Colonic mucosa (tissue), 4 donors: ENCODE measurements at places on chromosomes 5 and 9. TPM values are rescaled to one million over a fixed set of nuclear protein-coding genes. Genes with fewer than 3 reads are reported as not detected.

DNA sequence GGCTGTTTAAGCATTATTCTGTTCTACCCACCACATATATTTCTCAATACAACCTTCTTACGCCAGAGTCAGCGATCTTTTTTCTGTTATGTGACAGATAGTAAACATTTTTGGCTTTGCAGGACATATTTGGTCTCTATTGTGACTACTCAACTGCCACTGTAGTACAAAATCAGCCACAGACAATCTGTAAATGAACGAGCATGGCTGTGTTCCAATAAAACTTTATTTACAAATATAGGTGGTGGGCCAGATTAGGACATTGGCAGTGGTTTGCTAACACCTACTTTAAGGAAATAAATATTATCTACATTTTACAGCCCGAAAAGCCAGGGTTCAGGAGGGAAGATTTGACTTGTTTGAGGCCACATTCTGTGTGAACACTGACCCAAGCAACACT is 40.2 kb upstream of the FBXW11 start:
- no peak for DNase-seq

PCDHA9 gene
- 0.19 TPM for total RNA-seq

GRCh38 chr5:68046445-68046844 is 169.1 kb upstream of the PIK3R1 start:
- DNase-seq = no peak

DNA sequence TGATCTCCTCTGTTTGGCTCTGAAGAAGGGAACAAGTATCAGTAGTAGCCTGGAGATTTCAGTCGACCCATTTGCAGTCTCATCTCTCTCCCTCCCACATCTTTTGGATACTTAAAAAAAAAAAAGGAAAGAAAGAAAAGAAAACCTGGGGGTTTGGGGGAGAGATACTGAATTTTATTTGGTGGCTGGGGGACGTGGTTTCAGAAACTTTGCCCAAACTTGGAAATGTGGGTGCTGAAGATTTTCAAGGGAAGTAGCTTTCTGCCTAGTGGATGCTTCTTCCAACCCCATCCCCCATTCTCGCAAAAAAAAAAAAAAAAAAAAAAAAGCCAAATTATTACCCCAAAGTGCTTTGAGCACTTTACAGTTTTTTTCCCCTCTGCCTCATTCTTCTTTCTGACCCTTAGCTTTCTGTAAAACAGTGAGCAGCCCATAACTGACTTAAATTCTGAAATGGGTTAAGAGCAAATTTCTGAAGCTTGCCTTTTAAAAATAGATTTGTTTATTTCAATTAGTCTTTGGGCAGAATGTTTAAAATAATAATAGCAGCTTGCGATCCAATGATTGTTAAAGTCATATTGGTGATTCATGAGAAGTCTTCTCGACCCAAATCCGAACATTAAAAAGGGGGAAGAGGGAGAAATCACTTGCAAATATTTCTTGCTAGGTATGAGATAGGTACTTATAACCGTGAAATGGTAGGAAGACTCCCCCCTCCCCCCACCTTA is 894 bp downstream of the FST start:
- no peak for DNase-seq

GRCh38 chr5:44246986-44247385 is 142.2 kb downstream of the FGF10 start:
- DNase-seq = no peak

TMEM174 gene
- total RNA-seq = not detected

OR5C1 gene
- total RNA-seq = not detected

SPATA9 gene
- 0.40 TPM for total RNA-seq

IFNA2 gene
- total RNA-seq = not detected

GRCh38 chr5:142386137-142387023 is 61.6 kb upstream of the SPRY4 start:
- no peak for DNase-seq

IRF1 gene
- 59.7 TPM for total RNA-seq

DNA sequence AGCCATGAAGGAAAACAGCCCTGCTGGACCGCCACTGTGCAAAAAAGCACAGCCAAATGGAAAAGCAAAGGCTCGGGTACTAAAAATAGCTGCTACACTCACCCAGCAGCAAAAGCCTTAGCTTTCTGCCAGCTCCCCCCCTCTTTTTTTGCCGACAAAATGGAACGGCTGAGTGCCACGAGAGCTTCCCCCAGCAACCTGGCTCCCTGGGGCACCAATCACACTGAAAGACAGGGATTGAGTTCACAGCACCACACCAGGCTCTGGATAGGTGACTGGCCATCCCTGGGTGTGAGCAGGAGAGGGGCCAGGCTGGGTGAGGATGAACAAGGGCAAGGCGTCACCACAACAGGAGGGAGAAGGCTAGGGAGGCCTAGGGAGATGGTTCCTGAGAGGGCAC is 66.7 kb downstream of the SIL1 start:
- DNase-seq = no peak

- no peak for DNase-seq
Measured at GRCh38 chr9:12813533-12813932, 38.7 kb downstream of the LURAP1L start.

FOXD4L6 gene
- not detected for total RNA-seq

- peak; percentile 27 for DNase-seq
Measured at GRCh38 chr9:1721196-1721595, 294.0 kb upstream of the SMARCA2 start.

DNA sequence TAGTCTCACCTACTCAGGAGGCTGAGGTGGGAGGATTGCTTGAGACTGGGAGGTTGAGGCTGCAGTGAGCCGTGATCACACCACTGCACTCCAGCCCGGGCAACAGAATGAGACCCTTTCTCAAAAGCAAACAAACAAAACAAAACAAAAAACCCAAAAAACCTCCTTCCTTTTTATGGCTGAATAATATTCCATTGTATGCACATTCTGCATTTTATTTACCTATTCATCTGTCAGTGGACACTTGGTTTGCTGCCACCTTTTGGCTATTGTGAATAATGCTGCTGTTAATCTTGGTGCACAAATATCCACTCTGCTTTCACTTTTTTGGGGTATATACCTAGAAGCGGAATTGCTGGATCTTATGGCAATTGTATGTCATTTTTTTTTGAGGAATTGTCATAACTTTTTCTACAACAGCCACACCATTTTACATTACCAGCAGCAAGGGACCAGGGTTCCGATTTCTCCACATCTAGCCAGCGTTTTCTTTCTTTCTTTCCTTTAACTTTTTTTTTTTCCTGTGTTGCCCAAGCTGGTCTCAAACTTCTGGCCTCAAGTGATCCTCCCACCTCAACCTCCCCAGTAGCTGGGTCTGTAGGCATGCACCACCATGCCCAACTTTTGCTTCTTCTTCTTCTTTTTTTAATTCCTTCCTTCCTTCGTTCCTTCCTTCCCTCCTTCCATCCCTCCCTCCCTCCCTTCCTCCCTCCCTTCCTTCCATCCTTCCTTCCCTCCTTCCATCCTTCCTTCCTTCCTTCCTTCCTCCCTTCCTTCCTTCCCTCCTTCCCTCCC is 30.6 kb downstream of the NKX2-5 start:
- DNase-seq = peak; percentile 25

SPAG8 gene
- 0.58 TPM for total RNA-seq

GRCh38 chr5:88390096-88390441 is 121.4 kb upstream of the TMEM161B start:
- DNase-seq = no peak

- DNase-seq = no peak
Measured at GRCh38 chr5:161095953-161096352, 243.9 kb upstream of the ATP10B start.

AQP3 gene
- total RNA-seq = 7.2 TPM

GRCh38 chr9:92954049-92954861 is 6.9 kb downstream of the FGD3 start:
- DNase-seq = peak; percentile 89

DNA sequence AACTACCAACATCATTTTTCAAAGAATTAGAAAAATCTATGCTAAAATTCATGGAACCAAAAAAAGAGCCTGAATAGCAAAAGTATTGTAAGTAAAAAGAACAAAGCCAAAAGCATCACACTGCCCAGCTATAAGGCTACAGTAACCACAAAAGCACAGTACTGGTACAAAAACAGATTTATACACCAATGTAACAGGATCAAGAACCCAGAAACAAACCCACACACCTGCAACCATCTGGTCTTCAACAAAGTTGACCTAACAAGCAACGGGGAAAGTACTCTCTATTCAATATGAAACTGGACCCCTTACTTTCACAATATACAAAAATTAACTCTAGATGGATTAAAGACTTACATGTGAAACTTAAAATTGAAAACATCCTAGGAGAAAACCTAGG is 94.2 kb upstream of the TARS1 start:
- DNase-seq = no peak

SPINK13 gene
- total RNA-seq = 0.40 TPM

MCIDAS gene
- total RNA-seq = 0.22 TPM

GRCh38 chr5:127988146-127988760 is 95.3 kb upstream of the SLC12A2 start:
- DNase-seq = no peak

- no peak for DNase-seq
Measured at GRCh38 chr5:80662108-80662507, 7.3 kb upstream of the DHFR start.

KCNN2 gene
- 0.69 TPM for total RNA-seq

DNA sequence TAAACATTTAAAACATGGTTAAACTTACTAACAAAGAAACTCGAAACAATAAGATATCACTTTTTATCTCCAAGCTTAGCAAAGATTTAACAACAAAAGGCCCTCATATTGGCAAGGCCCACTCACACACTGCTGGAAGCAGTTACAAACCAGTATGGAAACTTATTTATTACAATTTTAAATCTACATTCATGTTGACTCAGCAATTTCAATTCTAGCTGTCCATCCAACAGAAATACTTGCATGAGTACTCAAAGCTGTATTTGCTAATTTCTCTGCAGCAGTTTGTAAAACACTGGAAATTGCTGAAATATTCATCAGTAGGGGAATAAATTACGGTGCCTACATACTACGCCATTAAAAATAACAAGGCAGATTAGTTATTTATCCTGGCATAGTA is 2.8 kb upstream of the DNAJA1 start:
- no peak for DNase-seq

KIAA1958 gene
- 9.0 TPM for total RNA-seq

DNA sequence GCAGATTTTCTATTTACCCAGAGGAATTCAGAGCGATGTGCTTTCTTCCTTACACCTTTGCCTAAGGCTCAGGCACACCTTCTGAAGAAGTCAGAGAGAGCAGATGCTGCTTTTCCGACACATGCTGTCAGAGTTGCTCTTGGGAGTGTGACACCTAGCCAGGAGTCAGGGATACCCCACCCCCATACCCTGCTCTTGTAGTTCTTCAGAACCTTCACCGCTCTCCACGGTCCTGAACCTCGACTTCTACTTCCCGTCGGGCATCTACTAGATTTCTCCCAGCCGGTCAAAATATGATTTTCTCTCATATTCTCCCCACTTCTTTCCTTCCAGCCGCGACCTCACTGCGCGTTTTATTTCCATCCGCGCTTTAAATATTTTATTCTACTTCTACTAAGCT is 1.7 kb downstream of the GRIN3A start:
- no peak for DNase-seq

SHISAL2B gene
- not detected for total RNA-seq

DNA sequence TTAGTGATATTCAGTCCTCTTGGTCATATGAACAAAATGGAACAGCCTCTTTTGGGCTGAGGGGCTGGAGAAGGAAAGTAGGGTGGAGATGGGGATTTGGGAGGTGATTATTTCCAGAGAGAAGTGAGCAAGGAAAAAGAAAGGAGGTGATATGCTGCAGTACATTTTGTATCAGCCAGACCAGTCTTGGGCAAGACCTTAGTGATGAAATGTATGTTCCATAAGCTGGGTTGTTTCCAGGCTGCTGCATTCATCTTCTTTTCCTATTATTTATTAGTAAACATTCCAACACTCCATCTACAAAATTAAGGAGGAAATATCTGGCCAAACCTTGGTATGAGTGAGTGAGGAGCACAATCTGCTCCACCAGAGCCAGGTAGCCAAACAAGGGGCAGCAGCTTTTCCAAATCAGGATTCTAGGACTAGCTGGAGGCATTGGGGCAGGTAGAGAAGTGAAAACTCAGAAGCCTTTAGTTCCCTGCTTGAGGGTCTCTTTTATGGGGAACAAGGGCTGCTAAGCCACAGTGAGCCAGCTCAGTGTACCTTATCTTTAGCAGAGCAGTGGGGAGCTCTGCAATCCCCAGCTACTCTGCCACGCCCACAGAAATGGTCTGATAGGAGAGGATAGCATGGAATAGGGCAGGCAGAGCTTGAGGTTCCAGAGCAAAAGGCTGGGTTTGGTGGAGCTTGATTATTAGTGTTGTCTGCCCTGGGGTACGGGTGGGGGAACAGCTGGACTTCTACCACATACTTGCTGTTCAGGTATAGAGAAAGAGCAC is 19.5 kb downstream of the RAD1 start:
- DNase-seq = no peak

DNA sequence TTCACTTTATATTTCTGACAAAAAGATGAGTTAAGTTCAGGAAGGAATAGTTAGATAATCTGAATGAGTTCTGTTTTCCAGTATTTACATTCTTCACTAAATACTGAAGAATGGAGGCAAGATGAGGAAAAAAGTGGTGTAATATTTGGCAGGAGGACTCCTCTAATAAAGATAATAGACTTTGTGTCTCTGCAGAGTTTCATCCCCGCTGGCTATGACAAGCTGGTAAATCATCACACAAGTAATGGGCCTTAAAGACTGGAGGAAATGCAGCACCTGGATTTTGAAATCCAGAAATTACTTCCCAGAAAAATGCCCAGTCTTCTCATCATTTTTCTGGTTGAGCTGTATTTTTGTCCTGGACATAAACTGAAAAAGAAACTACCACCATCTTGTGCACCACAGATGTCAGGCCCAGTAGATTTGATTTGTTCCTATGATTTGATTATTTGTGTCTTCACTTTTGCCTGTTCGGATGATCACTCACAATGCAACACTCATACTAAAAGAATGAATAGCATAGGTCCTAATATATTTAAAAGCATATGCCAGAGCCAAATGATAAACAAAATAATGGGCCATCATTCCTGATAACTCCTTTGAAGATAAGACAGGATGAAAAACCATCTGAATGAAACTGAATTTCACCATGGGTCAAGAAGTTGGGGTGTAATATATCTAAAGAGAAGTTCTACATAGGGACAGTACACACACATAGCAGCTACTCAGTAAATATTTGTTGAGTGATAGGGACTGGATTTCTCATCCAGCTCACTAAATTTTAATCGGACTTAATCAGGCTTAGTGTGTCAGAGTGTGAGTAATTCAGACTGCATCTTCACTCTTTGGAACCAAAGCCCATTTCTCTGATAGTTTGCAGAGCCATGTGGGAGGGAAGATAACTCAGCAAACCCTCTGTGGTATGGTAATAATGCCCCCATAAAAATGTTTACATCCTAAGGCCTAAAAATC is 200.5 kb downstream of the HINT1 start:
- DNase-seq = no peak

GRCh38 chr9:98287384-98287783 is 31.9 kb upstream of the TBC1D2 start:
- no peak for DNase-seq

GRCh38 chr9:85942913-85943709 is 2.2 kb downstream of the NAA35 start:
- no peak for DNase-seq

GRCh38 chr5:145072889-145073288 is 762.3 kb downstream of the PRELID2 start:
- no peak for DNase-seq
